ENCODE measurements at places on chromosomes 4 and X.

- no peak for DNase-seq
Observed at GRCh38 chr4:77014256-77014655, 61.5 kb downstream of the CCNI start.

- DNase-seq = no peak
Observed at GRCh38 chr4:183871581-183871980, 33.5 kb upstream of the STOX2 start.

GRCh38 chr4:24973404-24973746 lies 57.4 kb downstream of the LGI2 start:
- DNase-seq = no peak

- DNase-seq = no peak
Observed at GRCh38 chrX:10199212-10199611, 42.4 kb downstream of the CLCN4 start.

DNA sequence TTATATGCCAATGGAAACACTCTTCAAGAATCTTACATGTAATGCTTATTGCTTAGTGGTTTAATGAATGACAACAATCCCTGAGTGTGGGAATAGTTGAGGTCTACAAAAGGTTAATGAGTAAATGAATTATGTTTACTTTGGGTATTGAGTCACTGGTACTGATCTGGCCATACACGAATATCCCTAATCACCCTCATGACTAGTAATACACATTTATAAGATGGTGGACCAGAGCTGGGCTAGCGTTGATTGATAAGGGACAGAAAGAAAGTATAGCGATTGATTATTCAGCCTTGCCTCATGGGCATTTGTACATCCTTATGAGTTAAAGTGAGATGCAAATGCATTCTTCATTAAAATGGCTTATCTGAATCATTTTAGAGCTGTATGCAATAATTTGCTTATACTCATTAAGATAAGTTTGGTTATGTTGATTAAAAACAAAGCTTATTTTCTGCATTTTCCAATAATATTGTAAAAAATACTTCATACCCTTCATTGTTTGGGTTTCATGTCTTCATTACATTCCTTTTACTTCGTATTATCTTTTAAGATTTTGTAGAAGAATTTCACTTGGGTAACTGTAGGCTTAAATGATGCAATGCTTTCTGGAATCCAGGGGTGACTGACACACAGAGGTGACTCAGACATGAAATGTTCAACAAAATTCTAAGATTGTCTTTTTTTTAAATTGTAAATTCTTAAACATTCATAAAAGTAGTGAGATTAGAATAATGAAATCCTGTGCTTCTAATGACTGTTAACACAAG lies 47.4 kb downstream of the FGF2 start:
- no peak for DNase-seq

GRCh38 chrX:107766470-107767150 lies 9.0 kb downstream of the TSC22D3 start:
- DNase-seq = no peak

DNA sequence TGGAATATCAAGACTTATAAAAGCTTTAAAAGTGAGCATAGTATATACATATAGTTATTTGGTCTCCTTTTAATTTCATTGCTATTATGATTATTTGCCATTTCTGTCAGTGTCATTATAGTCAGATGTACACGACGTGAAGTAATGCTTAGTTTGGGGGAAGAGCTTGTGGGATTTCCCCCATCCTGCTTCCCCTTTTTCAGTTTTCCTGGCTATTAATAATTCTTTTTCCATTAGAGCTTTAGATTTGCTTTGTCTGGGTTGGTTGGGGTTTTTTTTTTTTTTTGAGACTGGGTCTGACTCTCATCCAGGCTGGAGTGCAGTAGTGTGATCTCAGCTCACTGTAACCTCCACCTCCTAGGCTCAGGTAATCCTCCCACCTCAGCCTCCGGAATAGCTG lies 5.4 kb downstream of the ABCE1 start:
- no peak for DNase-seq

DNA sequence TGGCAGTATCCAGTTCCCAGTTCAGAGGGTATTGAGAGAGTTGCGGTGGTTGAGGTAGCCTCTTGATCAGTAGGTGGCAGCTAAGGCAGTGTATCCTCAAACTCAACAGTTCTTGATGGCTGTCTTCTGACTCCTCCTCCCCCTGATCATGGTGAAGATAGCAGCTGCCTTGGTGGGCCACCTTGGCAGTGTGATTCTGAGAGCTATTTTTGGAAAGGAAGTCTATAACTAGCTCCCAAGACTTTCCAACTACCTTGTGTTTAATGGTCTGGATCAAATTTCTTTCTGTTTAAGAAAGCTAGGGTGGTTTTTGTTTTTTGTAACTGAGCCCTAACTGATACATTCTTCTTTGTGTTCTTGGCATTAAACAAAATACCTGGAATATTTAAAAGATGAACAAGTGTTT lies 10.5 kb upstream of the TBC1D19 start:
- no peak for DNase-seq

- DNase-seq = no peak
Observed at GRCh38 chrX:121571333-121571732, 523.9 kb downstream of the GLUD2 start.

GRCh38 chr4:147355032-147355656 lies 125.8 kb upstream of the EDNRA start:
- DNase-seq = no peak

DNA sequence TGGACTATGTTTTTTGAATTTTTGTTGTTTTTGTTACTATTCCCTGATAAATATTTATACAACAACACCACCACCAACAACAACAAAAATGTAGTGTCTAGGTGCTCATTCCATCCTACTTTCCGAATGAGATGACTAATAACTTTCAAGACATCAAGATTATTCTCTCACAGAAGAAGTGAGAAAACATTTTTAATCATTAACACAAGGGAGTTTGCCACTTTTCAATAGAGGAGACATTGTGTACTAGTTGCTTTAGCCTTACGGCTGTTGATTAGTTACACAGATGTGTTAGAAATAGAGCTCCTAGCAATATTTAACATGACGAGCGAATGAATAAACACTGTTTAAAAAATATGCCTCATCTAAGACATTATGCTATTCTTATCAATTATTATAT lies 898.8 kb downstream of the C4orf33 start:
- DNase-seq = no peak

GRCh38 chrX:69124108-69124507 lies 41.1 kb downstream of the PJA1 start:
- no peak for DNase-seq

- no peak for DNase-seq
Observed at GRCh38 chr4:113959539-113959937, 19.9 kb downstream of the ARSJ start.

DNA sequence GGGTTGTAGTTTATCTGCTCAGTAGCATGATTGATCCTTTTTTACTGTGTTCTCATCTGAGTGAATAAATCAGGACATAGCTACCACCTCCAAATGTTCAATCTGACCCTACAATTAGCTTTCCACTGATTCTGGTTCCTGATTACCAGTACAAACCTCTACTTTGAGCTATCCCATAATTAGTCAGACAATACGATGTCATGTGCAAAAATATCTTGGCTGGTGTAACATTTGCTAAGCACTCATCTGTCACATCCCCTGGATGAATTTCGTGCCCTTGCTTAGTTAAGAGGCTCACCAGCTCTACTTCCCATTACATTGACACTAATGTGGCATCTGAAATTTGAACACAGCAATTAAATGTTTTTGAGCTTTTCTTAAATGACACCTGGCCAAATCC lies 1101.0 kb upstream of the PCDH7 start:
- DNase-seq = no peak

DNA sequence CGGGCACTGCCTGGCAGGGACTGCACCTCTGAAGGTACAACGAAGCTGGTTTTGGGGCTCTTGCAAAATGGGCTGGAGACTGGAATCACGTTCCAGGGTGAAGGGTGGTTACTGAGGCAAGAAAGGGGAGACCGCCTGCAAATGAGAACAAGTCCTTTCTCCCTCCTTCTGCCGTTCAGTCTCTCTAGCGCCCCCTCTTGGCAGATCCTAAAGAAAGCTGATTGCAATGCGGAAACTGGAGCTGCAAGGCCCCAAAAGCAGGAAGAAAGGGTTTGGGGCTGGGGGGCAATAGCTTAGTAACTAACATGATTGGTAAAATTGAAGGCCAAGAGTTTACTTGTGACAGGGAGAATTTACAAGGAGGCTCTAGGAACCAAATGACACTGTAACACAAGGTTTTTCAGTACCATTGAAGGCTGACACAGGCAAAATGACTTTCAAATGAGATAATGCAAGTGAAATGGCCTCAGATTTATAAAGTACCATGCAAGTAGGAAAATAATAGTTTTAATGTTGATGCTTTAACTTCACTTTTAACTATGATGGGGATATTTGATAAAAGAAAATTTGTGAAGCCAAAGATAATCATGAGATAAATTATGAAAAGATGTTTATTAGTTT lies 222.7 kb upstream of the HAND2 start:
- peak; percentile 65 for DNase-seq

- no peak for DNase-seq
Observed at GRCh38 chr4:169484485-169484884, 127.9 kb downstream of the NEK1 start.

DNA sequence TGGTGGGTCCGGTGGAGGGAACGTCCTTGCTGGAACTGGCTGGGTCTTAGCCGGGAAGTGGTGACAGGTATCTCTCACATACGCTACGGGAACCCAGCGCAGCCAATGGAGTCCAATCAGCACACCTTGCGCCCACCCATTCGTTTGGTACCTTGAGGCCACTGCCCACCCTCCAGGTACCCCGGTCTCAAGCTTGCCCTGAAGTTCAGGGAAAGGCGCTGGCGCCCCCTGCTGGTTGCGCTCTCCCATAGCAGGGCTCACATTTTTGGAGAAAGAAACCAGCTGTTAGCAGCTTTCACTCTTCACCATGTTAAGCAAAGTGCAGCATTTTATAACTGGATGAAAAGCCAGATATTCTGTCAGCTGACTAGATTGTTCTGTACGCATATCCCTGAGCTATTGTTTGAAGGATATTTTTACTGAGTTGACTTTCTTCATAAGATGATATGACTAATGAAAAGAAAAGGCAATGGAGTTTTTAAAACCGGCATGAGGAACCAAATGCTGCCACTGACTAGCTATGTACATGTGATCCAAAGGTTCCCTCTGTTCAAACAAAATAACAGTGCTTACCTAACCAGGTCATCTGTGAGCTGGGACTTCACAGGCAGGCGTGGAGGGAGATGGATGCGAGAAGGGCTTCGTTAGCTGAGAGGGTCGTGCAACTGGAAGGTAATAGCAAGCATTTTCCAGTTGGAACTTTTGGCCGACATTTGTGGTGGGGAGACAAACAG lies 43.7 kb downstream of the OTOP1 start:
- DNase-seq = peak; percentile 62

DNA sequence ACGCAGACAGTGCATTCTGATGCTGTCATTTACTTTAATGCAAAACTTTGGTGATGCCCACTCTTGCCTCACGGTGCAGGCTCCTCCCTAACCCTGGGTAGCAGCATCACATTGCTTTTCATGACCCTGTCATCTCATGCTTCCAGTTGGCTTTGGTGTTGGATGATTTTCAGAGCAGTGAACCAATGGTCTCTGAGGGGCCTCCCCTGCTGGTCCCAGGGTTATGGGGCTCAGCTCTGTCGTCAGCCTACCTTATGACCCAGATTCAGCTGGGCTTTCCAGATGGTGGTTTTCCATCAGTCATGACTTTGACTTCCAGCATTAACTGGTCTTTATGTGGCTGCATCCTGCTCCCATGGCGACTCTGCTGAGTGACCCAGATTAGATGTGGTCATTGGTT lies 56.0 kb downstream of the NOP14 start:
- no peak for DNase-seq

DNA sequence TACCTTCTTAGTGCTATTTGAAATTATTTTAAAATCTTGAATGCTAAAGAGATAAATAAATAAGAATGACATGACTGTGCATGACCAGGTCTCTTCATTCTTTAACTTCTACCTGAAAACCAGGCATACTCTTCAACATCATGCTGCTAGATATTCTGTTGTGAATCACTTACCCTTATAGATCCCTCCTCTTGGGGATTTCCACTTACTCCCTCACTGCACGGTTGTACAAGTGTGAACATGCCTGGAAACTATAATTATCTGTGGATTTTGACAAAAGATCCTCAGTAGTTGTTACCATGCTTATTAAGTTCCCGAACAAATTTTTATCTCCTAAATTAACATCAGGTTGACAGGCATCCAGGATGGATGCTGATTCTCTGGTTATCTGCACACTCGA lies 54.3 kb downstream of the ADGRL3 start:
- DNase-seq = no peak

- no peak for DNase-seq
Observed at GRCh38 chr4:138226351-138226750, 15.8 kb downstream of the SLC7A11 start.

GRCh38 chr4:19514276-19515070 lies 737.2 kb upstream of the SLIT2 start:
- no peak for DNase-seq

DNA sequence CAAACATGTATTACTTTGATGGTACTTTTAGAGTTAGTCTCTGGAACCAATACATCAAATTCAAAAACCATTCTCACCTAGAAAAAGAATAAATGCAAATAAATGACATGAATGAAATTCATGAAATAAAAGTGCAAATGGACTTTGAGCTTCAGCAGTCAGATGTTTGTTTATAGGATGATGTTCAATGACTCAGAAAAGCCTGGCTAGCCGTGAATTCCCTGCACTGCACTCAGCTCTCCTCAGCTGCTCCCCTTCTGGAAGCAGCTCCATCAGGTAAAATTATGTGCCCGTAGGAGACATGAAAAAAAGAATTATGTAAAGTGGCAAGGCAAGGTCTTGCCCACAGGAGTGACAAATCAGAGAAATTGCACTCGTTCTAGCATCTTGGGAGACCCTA lies 390.6 kb downstream of the GPM6A start:
- no peak for DNase-seq

DNA sequence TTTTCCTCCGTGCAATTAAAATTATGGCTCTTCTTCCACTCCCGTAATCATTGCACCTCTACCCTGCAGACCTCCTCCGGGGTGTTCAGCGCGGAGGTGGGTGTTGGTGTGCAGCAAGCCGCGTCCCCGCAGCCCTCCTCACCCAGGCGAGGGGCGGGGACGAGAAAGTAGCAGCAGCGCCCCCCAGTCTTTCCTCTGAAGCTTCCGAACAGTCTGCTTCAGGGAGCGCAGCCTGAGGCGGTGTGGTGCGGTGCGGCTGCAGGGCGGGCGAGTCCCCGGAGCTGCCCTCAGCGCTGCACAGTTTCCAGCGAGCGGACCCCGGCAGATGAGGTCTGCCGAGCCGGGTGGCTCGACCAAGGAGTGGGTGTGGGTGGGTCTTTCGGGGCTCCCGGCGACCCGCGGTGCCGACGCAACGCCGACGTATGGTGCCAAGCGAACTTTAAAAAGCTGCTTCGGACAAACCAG lies at the start of gene FRAS1:
Gene FRAS1, plus strand, starts transcription at position 189 of the 465 bp plus-strand sequence. CDS start 687 bp downstream, outside the sequence.
- peak; percentile 62 for DNase-seq

- DNase-seq = no peak
Observed at GRCh38 chr4:28948501-28948900, 1771.7 kb upstream of the PCDH7 start.

GRCh38 chrX:155874571-155875244 lies 6.4 kb upstream of the VAMP7 start:
- no peak for DNase-seq

- no peak for DNase-seq
Observed at GRCh38 chr4:117378942-117379341, 293.6 kb upstream of the TRAM1L1 start.
